Suppressor macrophage treated with lipopolysaccharide for 1 hour (primary cell): ENCODE measurements at places on chromosomes 7 and 10.
A peak's percentile ranks its signal among the peaks of the same experiment; 100 is the strongest.

- no peak for DNase-seq
Observed at GRCh38 chr7:52764492-52765169, 270.8 kb upstream of the POM121L12 start.

DNA sequence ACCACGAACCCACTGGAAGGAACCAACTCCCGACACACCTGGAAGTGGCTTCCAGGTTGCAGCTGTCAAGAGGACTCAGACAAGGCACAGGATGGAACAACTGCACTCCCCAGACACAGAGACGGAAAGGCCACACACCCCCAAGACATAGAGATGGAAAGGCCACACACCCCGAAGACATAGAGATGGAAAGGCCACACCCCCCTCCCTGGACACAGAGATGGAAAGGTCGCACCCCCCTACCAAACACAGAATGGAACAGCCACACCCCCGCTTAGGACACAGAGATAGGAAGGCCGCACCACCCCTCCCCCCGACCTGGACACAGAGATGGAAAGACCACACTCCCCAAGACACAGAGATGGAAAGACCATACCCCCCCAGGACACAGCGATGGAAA is 7.6 kb downstream of the ZNF511 start:
- no peak for DNase-seq

GRCh38 chr10:127055263-127055662 is 141.1 kb downstream of the INSYN2A start:
- no peak for DNase-seq

DNA sequence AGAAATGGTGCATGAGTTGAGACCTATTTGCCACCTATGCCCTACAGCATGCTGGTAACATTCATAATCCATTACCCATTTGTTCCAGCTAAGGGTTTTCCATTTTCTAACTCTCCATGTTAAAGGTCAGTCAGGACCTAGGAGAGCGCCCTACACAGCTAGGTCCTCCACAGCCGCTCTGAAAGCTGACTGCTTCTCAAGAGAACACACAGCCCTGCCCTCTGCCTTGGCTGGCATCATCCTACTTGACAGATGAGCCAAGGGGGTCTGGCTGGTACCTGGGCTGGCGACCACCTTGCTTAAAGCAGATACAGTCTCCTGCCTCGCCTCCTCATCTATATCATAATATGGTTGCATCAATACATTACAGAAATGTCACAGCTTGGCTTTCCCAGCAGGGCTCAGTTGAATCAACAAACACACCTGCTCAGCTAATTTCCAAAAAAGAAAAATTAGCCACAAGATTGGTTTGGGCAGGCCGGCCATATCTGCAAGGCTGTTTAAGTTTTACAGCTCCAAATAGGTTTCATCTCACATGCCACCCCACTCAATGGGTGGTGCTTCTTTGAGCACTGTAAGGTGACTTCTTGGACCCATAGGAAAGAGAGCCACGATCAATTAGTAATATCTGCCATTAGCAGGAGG is 17.3 kb downstream of the TLL2 start:
- DNase-seq, result peak; percentile 37

DNA sequence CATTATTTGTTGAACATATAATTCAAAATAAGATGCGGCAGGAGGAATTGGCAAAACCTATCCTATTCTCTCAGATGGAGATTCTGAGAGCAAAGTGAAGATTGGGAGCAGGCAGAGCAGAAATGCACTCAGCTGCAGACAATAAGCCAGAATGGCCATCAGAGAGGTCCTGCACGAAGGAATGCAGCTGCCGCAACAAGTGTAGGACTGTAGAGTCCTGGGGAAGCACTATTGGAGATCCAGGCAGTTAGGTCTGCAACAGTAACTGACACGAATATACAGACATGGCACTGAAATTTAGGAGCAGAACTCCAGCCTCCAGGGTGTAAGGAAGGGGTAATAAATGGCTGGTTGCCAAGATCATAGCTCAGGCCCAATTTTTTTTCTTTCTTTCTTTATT is 10.4 kb upstream of the COL1A2 start:
- no peak for DNase-seq

- DNase-seq, result no peak
Observed at GRCh38 chr7:15915686-15916293, 229.3 kb upstream of the MEOX2 start.
